ENCODE measurements at places on chromosomes 11 and 22.

DNA sequence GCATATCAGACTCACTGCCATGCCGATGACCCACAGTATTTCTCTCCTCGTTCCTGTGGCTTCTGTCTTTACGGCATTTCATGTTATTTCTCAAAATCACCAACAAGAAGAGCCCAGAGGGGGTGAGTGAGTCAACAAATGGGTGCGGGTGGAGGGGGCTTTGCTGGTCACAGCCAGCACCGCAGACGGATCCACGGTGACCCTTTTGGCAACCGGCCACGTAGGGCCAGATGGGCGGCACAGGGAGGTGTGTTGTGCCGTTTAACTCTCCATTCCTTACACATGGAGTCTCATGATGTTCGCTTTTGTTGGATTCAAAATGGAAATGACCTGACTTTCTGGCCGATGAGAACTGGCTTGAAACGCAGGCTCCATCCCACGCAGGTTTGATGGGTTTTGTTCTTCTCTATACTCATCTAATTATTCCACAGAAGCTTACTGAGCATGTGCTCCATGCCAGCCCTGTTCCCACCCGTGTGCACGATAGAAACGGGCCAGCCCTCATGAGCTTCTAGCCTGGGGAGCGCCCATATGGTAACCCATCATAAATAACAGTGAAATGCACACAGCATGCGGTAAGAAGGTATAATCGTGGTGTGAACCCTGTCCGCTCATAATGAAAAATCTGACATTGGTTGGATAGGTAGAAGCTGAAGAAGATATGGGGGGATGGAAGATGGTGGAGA is 319.9 kb downstream of the BRD1 start:
- DNase-seq = no peak

- no peak for DNase-seq
These were observed 40.5 kb downstream of the MTMR2 start for GRCh38 chr11:95883381-95883780.

DNA sequence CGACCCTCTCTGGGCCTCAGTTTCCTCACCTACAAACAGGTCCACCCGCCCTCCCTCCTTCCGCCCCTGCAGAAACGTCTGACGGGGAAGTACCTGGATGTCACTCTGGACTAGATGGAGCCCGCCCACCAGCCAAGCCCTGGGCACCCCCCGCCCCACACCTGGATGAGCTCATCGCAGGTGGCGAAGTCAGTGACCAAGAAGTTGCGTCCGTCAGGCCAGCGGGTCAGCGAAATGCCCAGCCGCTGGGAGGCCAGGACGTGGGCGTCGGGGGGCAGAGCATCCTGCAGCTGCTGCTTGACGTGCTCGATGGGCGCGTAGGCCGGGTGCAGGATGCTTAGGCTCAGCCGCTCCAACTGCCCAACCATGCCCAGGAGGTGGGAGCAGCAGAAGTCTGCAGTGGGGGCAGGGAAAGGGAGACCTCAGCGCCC is 897 bp downstream of the PNPLA5 start:
- DNase-seq = no peak

DNA sequence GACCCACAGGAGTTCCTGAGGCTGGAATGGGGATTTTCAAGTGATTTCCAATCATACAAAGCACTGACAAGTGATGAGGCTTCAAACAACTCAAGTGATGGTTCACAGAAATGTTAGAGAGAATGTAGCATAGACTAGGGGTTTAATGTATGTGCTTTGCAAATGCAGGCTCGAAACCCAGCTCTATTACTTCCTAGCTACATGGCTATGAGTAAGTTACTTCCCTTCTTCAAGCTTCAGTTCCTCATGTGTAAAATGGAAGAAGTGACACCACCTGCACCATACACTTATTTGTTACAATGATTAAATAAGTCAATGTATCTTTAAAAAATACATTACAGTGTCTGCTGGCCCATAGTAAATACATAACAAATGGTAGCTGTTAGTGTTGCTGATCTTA is 139.8 kb downstream of the CCDC81 start:
- DNase-seq = no peak

- no peak for DNase-seq
These were observed 196.7 kb downstream of the DSCAML1 start for GRCh38 chr11:117600234-117600783.

- DNase-seq = no peak
These were observed 709 bp downstream of the FTH1 start for GRCh38 chr11:61966734-61967115.

DNA sequence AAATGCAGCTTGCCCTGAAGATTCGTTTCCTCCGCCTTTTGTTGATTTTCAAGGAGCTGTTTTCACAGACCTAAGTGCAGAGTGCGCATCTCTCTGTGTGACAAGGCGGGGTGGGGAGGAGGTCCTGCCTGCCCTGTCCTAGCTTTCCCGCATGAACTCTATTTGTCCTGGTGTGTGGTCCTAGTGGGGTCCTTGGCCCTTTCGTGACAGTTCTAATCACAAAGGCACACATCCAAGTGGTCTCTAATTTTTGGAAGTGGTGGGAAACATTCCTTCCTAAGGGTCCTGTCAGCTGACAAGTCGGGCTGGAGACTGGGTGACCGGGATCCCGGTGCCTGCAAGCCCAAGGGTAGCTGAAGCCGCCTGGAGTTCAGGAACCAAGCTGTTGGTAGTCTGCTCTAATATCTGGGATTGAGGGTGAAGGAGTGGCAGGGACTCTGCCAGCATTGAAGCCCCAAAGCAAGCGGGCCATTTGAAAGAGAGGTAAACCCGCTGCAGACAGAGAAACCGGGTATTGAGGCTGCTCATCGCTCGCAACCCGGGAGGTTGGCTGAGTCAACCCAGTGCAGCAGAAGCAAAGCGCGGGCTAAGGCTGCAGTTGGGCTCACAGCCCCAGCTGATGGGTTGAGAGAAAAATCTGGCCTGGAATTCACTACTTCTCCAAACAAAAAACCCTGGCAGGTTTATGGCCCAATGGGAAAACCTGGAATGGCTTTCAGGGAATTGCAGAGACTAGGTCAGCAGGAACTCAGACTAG is 28.1 kb upstream of the FBXO3 start:
- no peak for DNase-seq

Data from stimulated activated CD8-positive, alpha-beta memory T cell treated with anti-CD3 and anti-CD28 coated beads, Interleukin-7, amount 100 ng/mL, for 24 hours (primary cell).